ENCODE measurements at places on chromosomes 11 and 22.

GRCh38 chr11:7571640-7572000, 57.8 kb downstream of the PPFIBP2 start:
- peak; percentile 54 for DNase-seq

- DNase-seq = no peak
Observed at GRCh38 chr22:47552541-47553205, 790.2 kb downstream of the TBC1D22A start.

DNA sequence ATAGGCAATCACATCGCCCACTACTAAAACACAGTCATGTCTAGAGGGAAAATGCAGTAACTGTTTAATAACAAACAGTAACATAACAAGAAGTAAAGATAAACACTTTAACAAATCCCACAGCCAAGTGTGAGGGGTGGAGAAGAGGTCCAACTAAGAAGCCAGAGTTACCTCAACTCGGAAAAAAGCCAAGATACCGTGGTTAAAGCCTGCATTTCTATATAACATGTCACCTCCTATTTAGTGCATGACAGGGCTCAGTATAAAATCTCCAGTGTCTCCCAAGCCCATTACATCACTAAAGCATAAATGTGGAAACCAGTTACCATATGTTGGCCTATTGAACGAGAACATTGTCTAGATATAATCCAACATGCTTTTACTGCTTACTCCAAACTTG, 281.7 kb downstream of the LRRC4C start:
- no peak for DNase-seq

DNA sequence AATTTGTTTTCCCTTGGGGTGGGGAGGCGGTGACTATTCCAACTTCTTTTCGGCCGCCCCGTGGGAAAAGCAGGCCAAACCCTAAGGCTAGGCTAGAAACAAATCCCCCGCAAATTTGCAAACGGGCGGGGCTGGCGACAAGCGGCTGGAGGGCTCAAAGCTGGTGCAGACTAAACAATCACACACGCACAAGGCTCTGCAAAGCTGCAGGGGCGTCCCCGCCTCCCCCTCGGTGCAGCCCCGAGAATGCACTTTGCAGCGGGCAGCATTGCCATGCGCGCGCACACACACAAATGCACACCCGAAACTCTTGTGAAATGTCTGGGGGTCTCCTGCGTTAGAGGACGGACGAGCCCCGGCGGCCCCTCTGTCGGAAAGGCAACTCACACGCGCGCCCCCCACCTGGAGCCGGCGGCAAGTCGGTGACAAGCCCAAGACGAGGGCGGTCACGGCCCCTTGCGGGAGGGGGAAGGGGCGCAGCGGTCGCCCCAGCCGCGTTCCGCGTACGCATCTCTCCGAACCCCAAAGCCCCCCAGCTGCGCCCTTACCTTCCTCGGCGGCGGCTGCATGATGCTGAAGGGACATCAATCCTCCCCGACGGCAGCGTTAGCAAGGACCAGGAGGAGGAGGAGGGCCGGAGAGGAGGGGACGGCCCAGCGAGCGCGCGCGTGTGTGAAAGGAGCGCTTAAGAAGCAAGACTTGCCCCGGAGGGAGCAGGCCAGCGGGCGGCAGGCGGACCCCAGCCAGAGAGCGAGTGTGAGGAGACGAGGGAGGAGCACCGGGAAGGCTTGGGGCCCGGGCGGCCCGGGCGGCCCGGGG, 600 bp downstream of the FCHSD2 start:
- DNase-seq = peak; percentile 51

- no peak for DNase-seq
Observed at GRCh38 chr11:45180179-45180847, 33.9 kb downstream of the PRDM11 start.

- DNase-seq = peak; percentile 64
Observed at GRCh38 chr11:59106363-59107336, at the start of gene FAM111B. FAM111B (plus strand) TSS chr11:59107237; CDS start chr11:59109626, 2,389 bp downstream.

DNA sequence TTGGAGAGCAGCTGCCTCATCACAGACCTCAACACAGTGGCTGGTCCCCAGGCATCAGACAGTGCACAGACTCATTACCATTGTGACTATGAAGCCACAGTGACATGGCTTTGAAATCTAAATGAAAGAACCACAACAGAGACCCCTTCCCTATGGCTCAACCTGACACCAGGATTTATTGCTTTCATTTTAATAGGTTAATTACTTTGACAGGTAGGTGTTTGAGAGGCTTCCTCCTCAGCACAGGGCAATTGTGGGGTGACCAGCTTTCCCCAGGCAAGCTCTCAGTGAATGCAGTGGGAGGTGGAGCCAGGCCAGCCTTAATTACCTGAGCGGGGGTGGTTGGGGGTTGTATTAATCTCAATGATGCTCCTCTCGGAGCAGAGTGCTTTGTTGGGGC, 102.3 kb downstream of the CHST1 start:
- no peak for DNase-seq

GRCh38 chr11:64803158-64803845, at the start of gene MAP4K2:
MAP4K2 (minus strand) TSS chr11:64803214; CDS start chr11:64803149, 65 bp downstream.
- DNase-seq = peak; percentile 28

DNA sequence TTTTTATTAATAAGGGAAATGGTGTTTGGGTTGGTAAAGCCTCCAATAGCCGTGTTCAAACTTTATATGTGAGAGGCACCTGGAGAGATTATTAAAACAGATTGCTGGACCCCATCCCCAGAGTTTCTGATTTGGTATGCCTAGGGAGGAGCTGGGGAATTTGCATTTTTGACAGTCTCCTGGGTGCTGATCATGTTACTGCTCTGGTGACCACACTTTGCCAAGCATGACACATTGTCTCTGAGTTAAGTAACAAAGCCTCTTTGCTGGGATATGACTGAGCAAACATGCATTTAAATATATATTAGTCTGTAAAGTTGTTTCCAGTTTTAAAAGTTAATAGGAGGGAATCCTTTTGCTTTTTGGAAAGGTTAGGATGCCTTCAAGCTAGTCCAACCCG, 140.4 kb downstream of the NAV2 start:
- DNase-seq = no peak

GRCh38 chr11:28619846-28620540, 511.8 kb downstream of the METTL15 start:
- no peak for DNase-seq

GRCh38 chr11:120128392-120129119, 9.4 kb downstream of the TRIM29 start:
- DNase-seq = no peak

DNA sequence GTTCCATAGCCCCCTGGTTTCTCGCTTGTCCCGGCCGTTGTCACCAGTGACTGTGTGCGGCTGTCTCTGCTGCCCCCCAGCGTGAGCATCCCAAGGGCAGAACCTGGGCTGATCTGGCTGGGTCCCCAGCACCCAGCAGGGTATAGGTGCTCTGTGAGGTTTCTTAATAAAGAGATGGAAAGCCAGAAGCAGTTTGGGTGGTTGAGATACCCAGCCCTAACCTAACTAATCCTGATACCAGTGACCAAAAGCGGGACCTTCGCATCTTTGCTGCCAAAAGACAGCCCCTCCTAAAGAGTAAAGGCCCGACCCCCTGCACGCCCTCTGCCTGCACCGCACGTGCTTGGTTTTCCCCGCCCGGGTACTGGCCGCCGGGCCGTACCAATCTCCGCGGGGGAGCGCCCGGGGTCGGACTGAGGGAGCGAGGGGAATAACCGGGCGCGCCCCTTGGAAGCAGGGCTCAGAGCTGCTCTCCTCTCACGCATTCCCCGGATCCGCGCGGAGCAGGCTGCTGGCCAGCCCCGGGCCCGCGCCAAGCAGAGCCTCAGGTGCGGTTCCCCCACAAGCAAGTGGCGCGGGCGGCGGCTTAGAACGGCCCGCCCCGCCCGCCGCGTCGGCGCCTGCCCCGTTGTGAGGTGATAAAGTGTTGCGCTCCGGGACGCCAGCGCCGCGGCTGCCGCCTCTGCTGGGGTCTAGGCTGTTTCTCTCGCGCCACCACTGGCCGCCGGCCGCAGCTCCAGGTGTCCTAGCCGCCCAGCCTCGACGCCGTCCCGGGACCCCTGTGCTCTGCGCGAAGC, at the start of gene DGAT2:
Gene DGAT2, plus strand, starts transcription at position 667 of the 797 bp plus-strand sequence. CDS start 214 bp downstream, outside the sequence.
- DNase-seq = peak; percentile 53

- no peak for DNase-seq
Observed at GRCh38 chr22:27903805-27904473, 15.1 kb downstream of the PITPNB start.

DNA sequence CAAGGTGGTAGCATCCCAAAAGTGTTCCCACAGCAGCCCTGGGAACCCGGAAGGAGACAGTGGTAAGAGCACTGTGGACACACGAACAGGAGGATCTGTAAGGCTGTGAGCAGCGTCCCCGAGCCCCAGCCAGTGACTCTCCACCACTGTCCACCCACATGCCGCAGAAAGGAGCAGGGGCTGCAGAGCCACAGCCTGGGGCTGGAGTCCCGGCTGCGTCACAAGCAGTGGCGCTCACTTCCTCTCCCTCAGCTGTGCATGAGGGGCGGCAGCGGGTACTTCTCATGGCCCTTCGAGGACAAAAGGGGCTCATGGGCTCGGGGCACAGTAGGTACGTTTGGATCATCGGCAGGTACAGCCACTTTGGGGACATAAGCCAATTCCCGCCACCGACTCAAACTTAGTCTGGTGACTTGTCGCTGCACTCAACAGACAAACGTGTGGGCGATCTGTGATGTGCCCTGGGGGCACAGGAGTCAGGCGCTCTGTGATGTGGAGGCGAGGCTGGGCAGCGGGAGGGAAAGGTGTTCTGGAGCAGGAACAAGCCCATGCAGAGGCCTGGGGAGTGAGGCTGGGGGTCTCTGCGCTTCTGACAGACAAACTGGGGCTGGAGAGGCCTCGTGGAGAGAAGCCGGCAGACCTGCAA, 68.5 kb downstream of the SCUBE1 start:
- no peak for DNase-seq

- DNase-seq = no peak
Observed at GRCh38 chr22:44369916-44370801, 57.4 kb upstream of the SHISAL1 start.

DNA sequence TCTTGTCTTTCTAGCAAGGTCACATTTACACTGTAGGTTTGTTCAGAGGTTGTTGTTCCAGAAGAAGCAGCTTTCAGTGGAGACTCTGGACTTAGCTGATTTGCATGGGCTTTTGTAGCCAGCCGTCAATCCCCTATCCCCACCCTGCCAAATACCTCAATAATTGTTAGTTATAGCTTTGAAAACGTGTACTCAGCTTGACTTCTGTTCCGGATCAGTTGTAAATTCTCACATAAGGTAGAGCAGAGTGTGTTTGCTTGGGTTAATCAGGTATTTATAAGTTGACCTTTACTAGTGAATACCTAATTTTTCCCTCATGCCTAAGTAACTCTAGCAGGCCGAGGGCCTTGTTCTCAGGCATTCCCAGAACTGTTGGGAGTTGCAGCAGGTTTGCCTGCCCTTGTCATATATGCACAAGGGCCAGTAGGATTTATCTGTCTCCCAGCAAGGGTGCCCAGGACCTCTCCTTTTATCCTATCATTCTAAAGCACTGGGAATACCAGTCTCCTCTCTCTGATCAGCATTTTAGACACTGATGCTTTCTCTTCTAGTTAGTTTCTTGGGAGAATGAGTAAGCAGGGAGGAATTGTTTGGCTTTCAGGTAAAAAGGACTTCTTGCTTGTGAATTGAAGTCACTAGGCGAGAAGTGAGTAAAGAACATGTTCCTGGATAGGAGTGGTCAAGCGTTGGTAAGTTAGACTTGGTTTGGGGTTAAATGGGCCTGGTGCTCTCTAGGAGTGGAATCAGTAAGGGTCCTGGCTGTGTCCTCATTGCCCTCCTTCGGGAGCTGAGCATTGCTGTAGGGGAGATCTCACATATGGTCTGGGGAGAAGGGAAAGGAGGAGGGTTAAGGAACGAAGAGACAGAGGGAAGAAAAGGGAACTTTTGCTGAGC, 22.1 kb downstream of the STIM1 start:
- DNase-seq = no peak

DNA sequence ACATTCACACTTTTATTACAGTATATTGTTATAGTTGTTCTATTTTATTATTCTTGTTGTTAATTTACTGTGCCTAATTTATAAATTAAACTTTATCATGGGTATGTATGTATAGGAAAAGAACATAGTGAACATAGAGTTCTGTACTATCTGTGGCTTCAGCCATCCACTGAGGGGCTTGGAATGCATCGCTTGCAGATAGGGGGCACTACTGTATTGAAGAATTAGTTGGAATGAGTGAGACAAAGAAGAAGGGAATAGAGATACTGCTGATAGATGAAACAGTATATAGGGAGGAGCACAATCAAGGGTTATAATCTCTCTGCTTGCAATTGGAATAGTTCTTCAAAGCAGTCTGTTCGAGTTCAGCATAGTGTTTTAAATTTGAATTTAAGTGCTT, 432.2 kb downstream of the RAB38 start:
- no peak for DNase-seq

DNA sequence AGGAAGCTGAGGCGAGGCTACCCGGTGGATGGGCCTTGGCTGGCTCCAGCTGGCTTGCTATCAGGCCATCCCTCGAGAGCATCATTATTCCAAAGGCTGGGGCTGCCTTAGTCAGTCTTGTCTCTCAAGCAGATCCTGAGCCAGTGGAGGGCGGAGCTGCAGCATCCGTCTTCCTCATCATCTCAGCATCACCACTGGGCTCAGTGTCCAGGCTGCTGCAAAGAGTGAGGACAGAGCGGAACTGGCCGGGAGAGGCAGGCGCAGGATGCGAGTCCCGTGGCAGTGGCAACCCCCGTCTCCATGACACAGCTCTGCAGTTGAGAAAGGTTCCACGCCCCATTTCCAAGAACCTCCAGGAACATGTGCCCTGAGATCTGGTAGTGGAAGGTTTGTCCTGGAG, 4.4 kb downstream of the TP53I11 start:
- DNase-seq = no peak

DNA sequence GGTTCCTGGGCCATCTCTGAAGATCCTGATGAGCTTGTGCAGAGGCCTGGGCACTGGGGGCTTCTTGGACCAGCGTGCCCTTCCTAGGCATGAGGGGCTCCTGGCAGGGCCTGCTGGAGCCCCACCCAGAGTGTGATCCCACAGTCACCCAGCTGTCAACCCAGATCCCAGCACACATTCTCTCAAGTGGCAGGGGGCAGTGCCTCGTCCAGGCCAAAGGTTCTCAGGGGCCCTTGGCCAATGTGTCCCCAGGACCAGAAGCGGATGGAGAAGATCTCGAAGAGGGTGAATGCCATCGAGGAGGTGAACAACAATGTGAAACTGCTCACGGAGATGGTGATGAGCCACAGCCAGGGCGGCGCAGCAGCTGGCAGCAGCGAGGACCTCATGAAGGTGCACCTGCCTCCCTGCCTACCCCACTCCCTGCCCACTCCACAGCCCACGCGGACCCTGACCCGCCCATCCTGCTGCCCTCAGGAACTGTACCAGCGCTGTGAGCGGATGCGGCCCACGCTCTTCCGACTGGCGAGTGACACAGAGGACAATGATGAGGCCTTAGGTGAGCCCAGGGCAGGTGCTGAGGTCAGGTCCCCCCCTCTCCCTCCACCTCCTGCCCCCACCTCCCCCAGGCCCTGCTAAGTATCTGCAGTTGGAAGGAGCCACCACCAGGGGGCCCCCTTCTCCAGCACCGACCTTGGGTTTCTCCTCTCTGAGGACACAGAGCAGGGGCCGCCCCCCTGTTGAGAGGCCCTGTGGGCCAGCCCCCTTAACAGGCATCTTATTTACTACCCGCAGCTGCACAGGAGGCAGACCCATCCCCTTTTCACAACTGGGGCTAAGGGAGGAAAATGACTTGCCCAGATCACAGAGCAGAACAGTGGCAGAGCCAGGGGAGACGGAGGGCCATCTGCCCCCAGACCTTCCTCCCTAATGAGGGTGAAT, 14.7 kb downstream of the GGA1 start:
- DNase-seq = peak; percentile 58
